Endothelial cell of umbilical vein (primary cell): ENCODE measurements at places on chromosomes 12 and 14. TPM values are rescaled to one million over a fixed set of nuclear protein-coding genes. Genes with fewer than 3 reads are reported as not detected.

JPH4 gene
- 0.06 TPM in 1 of 2 replicates, not detected in the other for polyA plus RNA-seq

MMP19 gene
- 1.6 and 2.0 TPM in 2 replicates for polyA plus RNA-seq

GLIPR1L2 gene
- polyA plus RNA-seq, result 0.06 and 0.07 TPM in 2 replicates

ITGB7 gene
- polyA plus RNA-seq, result 0.17 and 0.18 TPM in 2 replicates

MIA2 gene
- polyA plus RNA-seq, result 9.4 and 10.4 TPM in 2 replicates

KRT72 gene
- not detected in 2 replicates for polyA plus RNA-seq

KRT83 gene
- polyA plus RNA-seq, result not detected in 2 replicates

PHETA1 gene
- 10.6 and 12.8 TPM in 2 replicates for polyA plus RNA-seq

TAPBPL gene
- polyA plus RNA-seq, result 28.6 and 33.6 TPM in 2 replicates

OR11G2 gene
- not detected in 2 replicates for polyA plus RNA-seq

KDM5A gene
- 11.7 and 12.6 TPM in 2 replicates for polyA plus RNA-seq

OR11H12 gene
- not detected in 2 replicates for polyA plus RNA-seq

RPGRIP1 gene
- polyA plus RNA-seq, result not detected in 2 replicates

PGF gene
- 89.0 and 102 TPM in 2 replicates for polyA plus RNA-seq

C14orf132 gene
- polyA plus RNA-seq, result 3.2 and 4.3 TPM in 2 replicates
